ENCODE measurements at places on chromosomes 2 and 18.

GRCh38 chr2:51368250-51368649 is 336.3 kb upstream of the NRXN1 start:
- H3K27ac ChIP-seq: no peak overlapping the region
- no peak for DNase-seq
- H3K27me3 ChIP-seq: no peaks in the 10 kb centered on the region
- H3K4me1 ChIP-seq: no peaks in the 10 kb centered on the region
- no peak overlapping the region for H3K4me3 ChIP-seq
- no peaks in the 10 kb centered on the region for H3K36me3 ChIP-seq

GRCh38 chr18:44725300-44726058 is 44.8 kb downstream of the SETBP1 start:
- H3K27me3 ChIP-seq: no peaks in the 10 kb centered on the region
- H3K36me3 ChIP-seq: no peaks in the 10 kb centered on the region
- DNase-seq: peak; percentile 82
- H3K27ac ChIP-seq: peak overlapping the region; percentile 75

GRCh38 chr2:7007846-7008741 is 90.9 kb downstream of the RNF144A start:
- peak overlapping the region; percentile 36 for H3K4me3 ChIP-seq
- H3K36me3 ChIP-seq: no peaks in the 10 kb centered on the region
- no peak overlapping the region for H3K27ac ChIP-seq
- H3K27me3 ChIP-seq: no peaks in the 10 kb centered on the region

DNA sequence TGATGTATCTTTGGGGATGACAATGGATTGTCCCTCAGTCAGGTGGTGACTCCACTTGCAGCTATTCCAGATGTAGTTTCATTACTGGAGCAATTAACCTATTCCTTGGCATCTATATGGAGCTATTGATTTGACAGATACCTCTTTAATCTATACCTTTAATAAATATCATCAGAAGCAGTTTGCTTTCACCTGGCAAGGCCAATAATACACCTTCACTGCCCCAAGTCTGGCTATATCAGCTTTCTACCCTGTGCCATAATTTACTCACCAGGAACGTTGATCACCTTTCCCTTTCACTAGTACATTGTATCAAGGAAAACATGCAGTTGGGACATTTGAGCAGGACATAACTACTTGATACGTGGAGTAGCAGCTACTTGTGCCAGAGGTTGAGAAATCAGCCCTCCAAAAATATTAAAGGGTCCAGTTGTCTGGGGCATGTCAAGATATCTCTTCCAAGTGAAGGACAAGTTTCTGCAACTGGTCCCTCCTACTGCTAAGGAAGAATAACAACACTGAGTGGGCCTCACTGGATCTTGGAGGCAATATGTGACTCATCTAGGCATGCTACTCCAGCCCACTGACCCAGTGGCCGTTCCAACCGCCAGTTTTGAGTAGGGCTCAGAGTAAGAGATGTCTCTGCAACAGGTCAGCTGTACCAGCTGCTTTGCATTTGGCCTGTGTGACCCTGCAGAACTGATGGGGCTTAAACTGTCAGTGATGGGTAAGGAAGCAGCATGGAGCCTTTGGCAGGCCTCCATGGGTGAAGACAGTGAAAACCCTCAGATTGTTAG is 67.0 kb downstream of the PSMG2 start:
- no peaks in the 10 kb centered on the region for H3K36me3 ChIP-seq
- H3K27ac ChIP-seq: no peak overlapping the region
- no peaks in the 10 kb centered on the region for H3K27me3 ChIP-seq
- DNase-seq: no peak

GRCh38 chr2:1656961-1657841 is 87.1 kb downstream of the PXDN start:
- H3K36me3 ChIP-seq: peaks cover 25% of the 10 kb centered on the region
- H3K4me3 ChIP-seq: no peak overlapping the region
- DNase-seq: no peak
- no peaks in the 10 kb centered on the region for H3K27me3 ChIP-seq
- H3K27ac ChIP-seq: peak overlapping the region; percentile 97

DNA sequence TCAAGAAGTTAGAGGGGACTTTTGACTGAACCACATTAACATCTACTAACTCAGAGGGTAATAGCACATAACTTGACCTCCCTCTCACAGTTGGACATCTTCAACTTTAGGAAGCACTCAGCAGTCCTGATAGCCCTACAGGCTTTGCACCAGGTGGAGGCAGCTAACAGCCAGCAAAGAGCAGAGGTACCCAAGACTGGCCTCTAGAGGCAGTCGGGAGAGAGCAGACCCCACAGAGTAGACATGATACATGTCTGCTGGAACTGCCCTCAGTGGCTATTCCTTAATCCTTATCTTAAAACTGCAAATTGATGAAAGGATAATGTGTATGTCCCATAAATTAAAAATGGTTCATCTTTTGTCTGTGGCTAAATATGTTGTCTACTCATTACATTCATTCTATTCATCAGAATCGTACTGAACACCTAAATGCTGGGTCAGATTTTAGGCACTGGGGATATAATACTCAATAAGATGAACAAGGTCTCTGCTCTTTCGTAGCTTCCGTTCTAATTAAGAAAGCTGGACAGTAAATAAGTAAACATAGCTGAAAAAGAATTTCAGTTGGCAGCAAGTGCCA is 49.8 kb downstream of the CAB39 start:
- no peak overlapping the region for H3K27ac ChIP-seq
- no peaks in the 10 kb centered on the region for H3K27me3 ChIP-seq
- DNase-seq: no peak
- peaks cover 43% of the 10 kb centered on the region for H3K36me3 ChIP-seq
- H3K4me3 ChIP-seq: no peak overlapping the region

- no peaks in the 10 kb centered on the region for H3K27me3 ChIP-seq
- no peak overlapping the region for H3K27ac ChIP-seq
- no peaks in the 10 kb centered on the region for H3K36me3 ChIP-seq
- no peak overlapping the region for H3K4me3 ChIP-seq
Measured at GRCh38 chr2:190696792-190697398, 48.0 kb downstream of the NAB1 start.

Data from ascending aorta (tissue), 2 donors.